Camera-type eye (tissue), 1 donor: ENCODE measurements at places on chromosomes 16 and 17. TPM values are rescaled to one million over a fixed set of nuclear protein-coding genes. Genes with fewer than 3 reads are reported as not detected.

The SNX11 gene
- 15.9 TPM for total RNA-seq

The ASIC2 gene
- total RNA-seq: 11.5 TPM

The CACNA1G gene
- 23.5 TPM for total RNA-seq

The TEKT5 gene
- 0.44 TPM for total RNA-seq

The FOXF1 gene
- 0.77 TPM for total RNA-seq

The TBC1D3C gene
- total RNA-seq: not detected

The ABCA9 gene
- total RNA-seq: 12.8 TPM

The ZACN gene
- not detected for total RNA-seq
